Stimulated activated CD4-positive, alpha-beta T cell treated with anti-CD3 and anti-CD28 coated beads, Interleukin-12 subunit alpha, Interleukin-12 subunit beta, amount 100 ng/mL, for 48 hours (primary cell): ENCODE measurements at places on chromosomes 5 and 9.
A peak's percentile ranks its signal among the peaks of the same experiment; 100 is the strongest.

DNA sequence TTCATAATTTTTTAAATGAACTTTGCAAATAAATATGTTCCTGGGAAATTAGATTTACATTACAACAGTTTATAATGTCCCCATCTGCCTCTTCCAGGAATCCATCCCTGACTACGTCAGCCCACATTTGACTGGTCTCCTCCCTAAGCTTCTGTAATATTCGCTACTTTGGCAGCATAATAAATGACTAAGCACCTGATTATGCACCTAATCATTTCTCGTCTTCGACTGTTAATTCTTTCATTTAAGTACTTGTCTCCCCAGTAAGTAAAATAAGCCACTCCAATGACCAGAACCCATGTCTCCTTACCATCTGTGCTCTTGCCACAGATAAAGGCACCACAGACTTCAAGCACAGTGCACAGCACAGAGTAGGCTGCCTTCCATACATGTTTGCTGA is 122.7 kb downstream of the DENND1A start:
- DNase-seq: no peak

DNA sequence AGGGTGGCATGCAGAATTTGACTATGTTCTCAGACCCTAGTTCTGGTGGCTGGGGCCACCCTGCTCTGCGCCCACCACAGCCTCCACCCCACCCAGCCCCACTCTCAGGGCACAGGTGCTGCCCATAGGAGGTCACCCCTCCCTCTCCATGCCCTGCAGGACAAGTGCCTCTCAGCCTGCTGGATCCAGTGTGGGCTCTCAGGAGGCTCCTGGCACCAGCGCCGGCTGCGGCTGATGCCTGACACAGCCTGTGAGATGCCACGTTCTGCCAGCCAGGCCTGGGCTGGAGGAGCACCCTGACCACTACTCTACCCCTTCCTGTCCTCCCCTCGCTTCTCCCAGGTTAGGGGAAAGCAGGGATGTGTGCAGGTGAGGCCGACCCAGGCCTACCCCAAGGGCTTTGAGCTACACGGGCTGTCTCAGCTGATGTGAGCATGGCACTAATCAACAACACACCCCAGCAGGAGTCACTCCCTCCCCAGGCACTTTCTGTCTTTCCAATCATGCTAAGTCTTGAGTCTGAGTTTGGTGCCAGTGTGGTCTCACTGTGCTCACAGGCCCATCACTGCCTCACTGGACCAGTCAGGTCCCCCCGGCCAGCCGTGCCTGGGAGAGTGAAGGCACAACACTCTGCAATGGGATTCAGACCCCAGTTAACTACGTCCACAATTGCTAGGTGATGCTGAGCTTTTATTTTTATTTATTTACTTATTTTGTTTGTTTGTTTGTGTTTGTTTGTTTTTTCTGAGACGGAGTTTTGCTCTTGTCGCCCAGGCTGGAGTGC is 12.1 kb upstream of the BARX1 start:
- no peak for DNase-seq

DNA sequence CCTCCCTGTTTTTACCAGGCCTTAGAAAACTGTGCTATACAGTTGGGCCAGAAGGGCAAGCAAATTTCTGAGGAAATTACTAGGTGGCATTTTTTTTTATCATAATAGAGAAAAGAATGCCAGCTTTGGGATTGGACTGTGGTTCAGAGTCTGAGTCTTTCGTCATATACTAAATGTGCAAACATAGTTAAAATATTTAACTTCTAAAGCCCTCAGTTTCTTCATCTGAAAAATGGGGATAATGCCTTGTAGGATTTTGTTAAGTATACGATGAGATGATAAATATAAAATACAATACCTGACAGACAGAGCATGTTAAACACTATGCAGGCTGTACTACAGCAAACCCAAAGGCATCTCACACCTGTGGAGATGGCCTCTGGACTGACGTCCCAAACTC is 87.3 kb upstream of the GRHPR start:
- no peak for DNase-seq

DNA sequence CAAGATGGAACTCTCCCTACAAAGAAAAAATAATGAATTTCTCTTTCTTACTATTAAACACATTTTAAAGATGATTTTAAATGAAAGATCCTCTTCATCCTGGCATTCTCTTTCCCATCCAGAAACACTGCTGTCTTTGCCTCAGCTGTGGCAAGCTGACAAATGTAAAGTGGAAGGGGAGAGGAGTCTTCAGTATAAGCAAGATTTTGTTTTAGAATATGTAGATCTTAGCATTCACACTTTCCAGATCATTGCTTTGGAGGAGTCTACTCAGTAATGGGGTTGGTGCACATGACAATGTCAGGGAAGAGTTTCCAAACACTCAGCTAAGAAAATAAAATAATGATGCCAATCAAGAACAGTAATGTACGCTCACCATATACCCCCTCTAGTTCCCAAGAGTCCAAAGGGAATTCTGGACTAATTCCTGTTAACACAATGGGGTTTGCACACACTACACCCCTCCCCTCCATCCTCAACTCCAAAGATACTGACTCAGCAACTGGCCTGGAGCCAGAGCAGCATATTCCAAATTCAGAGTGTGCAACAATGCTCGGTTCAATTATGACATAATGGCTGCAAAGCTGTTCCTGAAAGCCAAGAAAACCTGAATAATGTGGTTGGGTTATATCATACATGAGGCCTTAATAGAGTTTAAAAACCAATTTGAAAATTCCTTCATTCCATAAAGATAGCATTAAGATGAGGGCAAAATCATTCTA is 4.6 kb downstream of the C5orf63 start:
- no peak for DNase-seq

GRCh38 chr5:91158011-91158410 is 225.1 kb downstream of the ARRDC3 start:
- DNase-seq: no peak

GRCh38 chr5:63398346-63398745 is 563.9 kb downstream of the HTR1A start:
- DNase-seq: no peak

DNA sequence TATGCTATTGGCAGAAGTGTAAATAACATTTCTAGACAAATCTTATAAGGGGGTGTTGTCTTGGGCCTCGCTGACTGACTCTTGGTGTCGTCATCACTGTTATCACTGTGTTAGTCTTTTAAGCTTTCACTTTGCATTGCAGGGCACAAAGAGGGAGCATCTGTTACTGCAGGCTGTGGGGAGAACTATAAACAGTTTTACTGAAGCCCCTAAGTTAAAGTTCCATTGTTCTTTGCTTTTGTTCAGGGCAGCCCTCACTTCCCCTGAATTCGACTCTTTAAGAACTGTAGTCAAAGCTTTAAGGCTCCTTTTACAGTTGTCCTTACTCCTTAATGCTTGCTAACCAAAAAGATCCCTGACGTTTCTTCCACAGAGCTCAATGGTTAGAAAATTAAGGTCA is 605.0 kb downstream of the RAB3C start:
- no peak for DNase-seq

DNA sequence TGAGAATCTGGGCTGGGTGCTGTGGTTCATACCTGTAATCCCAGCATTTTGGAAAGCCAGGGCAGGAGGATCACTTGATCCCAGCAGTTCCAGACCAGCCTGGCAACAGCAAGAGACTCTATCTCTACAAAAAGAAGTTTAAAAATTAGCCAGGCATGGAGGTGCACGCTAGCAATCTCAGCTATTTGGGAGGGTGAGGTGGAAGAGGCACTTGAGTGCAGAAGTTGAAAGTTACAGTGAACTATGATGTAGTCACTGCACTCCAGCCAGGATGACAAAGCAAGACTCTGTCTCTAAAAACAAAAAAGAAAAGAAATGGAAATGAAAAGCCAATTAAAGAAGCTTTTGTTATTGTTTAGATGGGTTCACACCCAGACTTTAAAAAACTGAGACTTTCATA is 131.6 kb upstream of the RASA1 start:
- DNase-seq: no peak

DNA sequence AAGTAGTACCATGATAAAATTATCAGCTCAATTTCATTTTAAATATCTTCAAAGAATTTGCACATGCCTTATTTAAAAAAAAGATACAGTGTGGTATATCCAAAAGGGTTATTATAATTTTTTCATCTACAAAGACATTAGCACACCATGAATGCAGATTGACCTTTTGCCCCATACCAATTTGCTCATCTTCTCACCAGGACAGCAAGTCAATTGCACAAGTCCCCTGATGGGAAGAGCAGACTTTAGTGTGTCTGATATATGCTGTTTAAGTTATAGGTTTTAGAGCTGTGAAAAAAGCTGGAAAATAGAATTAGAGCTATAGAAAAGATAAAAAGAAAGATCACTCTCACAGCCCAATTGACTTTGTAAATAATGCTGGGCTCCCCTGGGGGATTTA is 325.8 kb upstream of the CDH6 start:
- DNase-seq: no peak

GRCh38 chr9:135729480-135729879 is 27.5 kb downstream of the KCNT1 start:
- DNase-seq: no peak

GRCh38 chr5:10580531-10581423 is 16.9 kb downstream of the ANKRD33B start:
- no peak for DNase-seq

GRCh38 chr9:99092643-99093491 is 12.0 kb upstream of the TGFBR1 start:
- no peak for DNase-seq

DNA sequence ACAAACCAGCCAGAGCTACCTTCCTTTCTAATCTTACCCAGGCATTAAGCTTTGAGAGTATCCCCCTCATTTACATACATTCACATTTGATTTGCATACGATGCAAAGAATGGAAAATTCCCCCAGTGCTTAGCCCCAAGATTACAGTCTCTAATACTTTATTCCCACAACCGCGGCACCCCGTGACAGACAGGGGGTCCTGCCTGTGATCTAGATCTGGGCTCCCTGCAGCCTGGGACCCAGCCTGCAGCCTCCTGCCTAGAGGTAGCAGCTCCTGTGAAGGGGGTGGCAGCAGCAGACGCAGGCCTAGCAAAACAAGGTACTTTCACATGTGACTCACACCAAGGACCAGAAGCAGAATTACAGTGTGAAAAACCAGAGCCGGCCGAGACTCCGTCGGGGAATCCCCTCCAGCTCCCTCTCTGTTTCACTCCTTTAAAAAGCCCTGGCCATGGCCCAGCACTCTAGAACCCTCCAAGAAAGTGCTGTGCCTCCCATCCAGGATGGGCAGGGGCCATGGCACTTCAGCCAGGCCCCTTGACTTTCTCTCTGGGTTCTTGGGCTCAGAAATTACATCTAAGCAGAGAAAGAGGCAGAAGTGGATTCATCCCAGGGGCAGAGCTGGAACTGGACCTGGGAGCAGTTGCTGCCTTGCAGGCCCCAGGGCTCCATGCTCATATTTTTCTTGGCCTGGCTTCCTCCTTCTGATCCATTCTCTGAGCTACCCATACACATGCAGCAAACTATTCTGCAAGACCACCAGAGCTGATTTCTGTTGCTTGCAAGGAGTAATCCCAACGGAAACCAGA is 14.0 kb upstream of the TCF7 start:
- peak; percentile 82 for DNase-seq

- no peak for DNase-seq
Measured at GRCh38 chr5:18321262-18321942, 687.1 kb downstream of the TAF11L14 start.

GRCh38 chr5:127595484-127596368 is 53.2 kb upstream of the CTXN3 start:
- DNase-seq: no peak

DNA sequence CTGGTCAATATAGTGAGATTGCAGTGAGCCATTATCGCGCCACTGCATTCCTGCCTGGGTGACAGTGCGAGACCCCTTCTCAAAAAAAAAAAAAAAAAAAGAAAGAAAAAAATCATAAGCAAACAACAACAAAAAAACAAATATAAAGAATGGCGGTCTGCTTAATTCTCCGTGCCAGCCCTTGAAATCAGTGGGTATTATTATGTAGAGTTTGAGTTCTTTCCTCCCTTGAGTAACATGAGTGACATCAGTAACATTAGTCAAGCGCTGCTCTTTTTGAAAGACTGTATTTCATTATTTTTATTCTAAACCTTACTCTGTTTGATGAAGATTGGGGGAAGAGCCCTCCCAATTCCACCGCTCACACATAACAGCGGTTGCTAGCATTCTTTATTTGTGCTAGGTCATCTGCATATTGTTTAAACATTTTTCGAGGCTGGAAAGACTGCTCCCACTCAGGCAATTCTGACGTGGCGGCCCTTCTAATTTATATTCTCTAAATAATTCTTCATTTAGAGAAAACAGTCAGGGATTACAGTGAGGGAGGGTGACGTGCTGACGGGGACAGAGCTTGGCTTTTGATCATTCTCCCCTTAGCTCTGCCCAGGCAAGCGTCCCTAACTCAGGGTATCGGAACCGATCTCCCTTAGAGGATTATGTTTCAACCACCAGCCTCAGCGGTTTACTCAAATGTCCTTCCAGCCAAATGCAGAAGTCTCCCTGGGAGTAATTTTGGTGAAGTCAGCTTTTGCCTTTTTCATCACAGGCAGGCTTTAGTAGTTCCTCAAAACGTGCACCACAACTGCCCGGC is 860 bp upstream of the MARCHF6 start:
- DNase-seq: peak; percentile 23

DNA sequence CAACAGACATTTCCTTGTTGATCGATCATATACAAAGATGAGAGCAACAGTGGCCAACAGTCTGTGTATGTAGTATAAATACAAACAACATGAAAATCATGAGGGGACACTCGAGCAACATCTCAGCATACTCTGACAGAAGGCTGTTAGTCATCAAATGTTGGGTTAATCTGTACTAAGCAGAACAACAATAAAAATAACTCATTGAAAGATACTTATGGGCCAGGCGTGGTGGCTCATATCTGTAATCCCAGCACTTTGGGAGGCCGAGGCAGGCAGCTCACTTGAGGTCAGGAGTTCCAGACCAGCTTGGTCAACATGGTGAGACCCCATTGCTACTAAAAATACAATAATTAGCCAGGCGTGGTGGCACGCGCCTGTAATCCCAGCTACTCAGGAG is 67.3 kb downstream of the SCAI start:
- no peak for DNase-seq

DNA sequence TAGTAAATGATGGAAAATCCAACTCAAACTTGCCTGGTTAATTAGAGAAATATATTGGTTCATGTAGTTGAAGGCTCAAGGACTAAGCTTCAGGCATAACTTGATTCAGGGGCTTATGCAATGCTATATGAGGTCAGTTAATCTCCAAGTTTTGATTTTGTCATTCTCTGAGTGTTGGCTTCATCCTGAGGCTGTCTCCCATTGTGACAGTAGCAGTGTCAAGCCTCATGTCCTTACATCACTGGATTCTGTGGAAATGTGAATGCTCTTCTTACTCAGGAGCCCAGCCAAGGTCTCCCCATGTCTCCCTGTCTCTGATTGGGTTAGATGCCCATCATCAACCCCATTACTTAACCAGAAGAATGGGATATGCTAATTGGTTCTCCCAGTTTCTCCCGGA is 44.4 kb upstream of the SNX2 start:
- no peak for DNase-seq

DNA sequence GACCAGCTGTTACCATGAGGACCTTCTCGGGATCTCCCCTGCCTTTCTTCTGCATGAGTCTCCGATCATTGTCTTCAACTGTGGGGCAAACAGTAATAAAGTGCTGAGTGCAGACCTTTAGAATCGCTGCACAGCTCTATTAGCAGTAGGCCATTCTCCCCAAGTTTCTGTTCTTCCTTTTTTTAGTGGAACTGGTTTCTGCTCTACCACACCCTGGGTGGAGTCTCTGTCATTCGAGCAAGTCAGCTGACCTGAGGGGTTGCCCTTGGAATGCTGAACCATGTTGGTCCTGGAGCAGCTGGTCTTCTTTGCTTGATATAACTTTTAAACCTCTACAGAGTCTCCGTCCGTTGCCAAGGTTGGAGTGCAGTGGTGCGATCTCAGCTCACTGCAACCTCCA is 33.4 kb upstream of the GNPDA1 start:
- no peak for DNase-seq

- DNase-seq: no peak
Measured at GRCh38 chr5:105952875-105953274, 1717.9 kb downstream of the EFNA5 start.
